ENCODE measurements at places on chromosomes 16 and 17.

GRCh38 chr16:396605-397004 lies 394 bp upstream of the NME4 start:
- DNase-seq = peak; percentile 59

DNA sequence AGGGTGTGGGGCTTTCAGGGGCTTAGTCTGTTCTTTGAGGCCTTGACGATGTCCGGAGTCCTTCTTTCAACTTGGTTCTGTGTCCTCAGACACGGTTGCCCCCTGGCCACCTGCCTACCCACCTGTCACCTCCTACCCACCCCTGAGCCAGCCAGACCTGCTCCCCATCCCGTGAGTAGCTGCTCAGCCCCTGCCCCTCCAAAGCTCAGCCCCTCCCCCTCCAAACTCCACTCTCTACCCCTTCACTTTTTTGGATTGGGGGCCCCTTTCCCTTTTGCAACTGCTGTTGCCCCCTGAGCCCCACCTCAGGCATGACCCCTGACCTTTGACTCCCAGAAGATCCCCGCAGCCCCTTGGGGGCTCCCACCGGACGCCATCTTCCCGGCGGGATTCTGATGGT lies 1.2 kb downstream of the LAT start:
- no peak for DNase-seq

GRCh38 chr17:72998343-72998742 lies 94.1 kb downstream of the SLC39A11 start:
- no peak for DNase-seq

DNA sequence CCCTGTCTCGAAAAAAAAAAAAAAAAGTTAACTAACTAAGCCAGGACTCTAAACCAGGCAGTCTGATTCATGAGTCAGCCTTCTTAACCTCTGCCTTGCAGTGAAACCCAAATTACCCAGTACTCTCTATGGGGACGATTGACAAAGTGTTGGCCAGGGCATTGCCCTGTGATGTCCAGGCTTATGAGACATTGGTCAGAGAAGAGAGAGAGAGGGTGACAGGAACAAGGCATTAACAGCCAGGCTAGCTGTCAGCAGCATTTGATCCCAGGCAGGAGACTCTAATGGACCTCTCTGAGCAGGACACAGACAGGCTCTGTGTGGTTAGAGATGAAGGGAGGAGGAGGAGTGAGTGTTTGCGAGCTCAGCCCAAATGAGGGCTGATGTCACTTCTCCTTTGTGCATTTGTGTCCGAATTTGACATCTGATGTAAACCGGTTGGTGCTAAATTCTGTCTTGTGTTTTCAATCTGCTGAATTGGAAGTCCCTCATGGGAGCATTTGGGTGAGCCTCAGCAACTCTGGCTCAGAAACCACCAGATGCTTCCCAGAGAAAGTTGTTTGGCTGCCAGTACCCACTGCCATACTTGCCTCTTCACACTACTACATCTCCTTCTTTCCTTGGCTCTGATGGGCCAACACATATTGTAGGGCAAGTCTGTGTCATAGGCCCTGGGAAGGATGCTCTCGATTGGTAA lies 4.3 kb upstream of the MYL4 start:
- DNase-seq = peak; percentile 45

GRCh38 chr16:23567602-23568001 lies 10.1 kb downstream of the UBFD1 start:
- no peak for DNase-seq
